Activated T-helper 1 cell treated with anti-CD3 and anti-CD28 coated beads, Interleukin-2, amount 50 U/mL, for 16 hours (primary cell): ENCODE measurements at places on chromosomes 3 and 15.

DNA sequence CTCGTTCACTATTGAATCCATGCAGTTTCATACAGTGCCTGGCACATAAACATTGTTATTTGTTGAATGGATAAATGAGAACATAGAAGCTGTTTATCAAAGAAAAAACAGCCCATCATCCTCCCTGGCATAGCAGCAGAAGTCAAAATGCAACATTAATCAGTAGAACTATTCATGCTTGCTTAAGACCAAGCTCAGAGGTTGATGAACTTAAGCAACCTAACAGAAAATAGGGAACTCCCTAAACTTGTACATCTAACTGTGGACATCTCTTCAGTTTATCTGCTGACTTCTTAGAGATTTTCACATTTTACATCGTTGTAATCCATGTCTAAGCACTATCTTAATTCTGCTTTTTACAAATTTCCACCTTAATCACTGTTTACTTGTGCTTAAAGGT lies 29.2 kb downstream of the SENP8 start:
- DNase-seq, result no peak

DNA sequence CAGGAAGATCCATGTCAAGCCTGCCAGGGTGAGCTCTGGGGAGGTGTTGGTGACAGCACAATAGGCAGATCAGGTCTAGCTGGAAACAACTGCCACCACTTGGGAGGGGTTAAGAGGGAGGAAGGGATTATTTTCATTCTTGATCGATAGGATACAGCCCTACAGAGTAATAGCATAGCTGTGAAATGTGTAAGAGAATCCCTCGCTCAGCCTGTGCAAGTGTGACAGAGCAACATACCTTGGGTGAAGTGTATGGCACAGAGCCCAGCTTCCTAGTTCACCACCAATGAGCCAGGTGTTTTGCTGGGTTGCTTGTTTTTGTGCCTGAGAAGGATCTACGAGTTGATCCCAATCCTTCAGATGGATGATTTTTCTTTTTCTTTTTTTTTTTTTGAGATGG lies 9.2 kb upstream of the DCUN1D1 start:
- no peak for DNase-seq

- no peak for DNase-seq
Measured at GRCh38 chr15:45185903-45186770, 1.6 kb downstream of the SHF start.

- DNase-seq, result no peak
Measured at GRCh38 chr3:56792193-56792592, 9.6 kb downstream of the ARHGEF3 start.

GRCh38 chr15:69486481-69487110 lies 34.0 kb downstream of the RPLP1 start:
- no peak for DNase-seq

GRCh38 chr15:29530966-29531365 lies 261.3 kb upstream of the NSMCE3 start:
- no peak for DNase-seq

DNA sequence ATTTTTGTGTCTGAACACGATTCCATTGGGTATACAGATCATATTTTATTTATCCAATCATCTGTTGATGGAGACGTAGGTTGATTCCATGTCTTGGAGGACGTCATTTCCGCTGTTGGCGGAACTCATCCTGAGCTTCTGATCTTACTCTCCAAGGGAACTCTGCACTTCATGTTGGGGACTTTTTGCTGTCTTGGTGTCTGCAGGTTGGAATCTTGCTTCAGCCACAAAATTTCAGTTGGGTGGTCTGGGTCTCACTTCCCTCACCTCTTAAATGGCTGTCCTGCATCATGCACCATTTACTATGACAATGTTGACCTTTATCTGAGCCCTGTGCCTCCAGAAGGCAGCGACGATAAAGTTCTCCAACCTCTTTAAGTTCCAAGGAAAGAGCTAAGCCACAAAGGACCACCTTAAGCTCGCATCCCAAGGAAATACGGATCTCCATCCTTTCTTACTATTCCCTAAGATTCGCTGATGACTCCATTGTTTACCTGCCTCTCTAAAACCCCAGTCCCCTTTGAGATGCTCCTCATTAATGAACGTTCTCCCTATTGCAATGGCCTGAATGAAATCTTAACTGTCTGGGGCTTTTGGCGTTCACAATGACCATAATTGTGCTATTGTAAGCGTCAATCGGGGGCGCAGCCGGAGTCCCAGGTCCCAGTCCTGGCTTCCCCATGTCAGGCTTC lies 23.1 kb upstream of the RNU6-1 start:
- no peak for DNase-seq

GRCh38 chr15:72889545-72889944 lies 106.0 kb upstream of the ADPGK start:
- no peak for DNase-seq

GRCh38 chr3:118817748-118818165 lies 216.9 kb downstream of the IGSF11 start:
- DNase-seq, result no peak

DNA sequence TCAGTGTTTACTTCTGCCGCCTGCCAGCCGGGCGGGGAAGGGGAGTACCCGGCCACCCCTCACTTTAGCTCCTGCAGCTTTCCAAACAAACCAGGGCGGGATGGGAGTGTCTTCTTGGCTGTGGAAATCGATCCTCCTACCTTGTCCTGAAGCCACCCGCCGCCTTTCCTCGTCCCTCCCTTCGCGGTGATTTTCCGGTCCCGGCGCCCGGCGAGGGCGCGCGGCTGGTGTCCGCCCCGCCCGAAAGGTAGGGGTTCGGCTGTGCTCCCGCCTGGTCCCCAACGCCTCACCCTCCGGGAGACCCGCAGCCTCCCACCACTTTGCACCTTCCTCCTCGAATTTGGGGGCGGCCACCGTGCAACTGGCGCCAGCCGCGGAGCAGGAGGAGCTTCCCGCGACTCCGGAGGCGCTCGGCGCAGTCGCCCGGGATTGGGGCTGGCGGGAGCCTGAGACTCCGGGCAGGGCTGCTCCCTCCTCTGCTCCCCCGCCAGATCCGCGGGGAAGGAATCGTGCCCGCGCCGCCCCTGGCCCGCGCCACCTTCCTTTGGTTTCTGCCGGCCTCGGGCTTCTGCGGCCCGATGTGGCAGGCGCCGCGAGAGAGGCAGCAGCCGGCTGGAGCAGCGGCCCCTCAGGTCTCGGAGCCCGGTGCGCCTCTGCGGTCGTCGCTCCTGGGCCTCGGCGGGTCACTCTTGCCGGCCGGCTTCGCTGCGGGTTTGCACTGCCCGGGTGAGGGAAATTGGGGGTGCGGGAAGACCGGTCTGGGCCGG lies 30.7 kb upstream of the ST3GAL6 start:
- DNase-seq, result no peak

- DNase-seq, result no peak
Measured at GRCh38 chr3:28940530-28940929, 340.3 kb upstream of the RBMS3 start.

DNA sequence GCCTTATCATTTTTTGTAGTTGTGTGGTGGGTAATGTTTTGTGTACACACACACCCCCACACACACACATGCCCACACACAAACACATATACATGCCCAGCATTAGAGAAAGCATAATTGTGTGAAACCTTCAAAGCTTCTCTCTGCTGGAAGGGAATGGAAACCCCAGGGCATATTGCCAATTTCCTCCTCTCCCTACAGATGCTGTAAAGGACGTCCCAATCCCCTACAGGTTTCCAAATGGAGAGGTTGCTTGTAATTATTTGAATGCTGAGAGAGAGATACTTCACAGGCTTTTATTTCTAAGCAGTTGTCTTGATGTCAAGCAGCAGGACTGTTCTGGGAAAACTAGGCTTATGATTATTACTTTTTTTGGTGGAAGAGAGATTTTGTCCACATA lies 23.0 kb upstream of the CCK start:
- DNase-seq, result no peak

GRCh38 chr3:52471371-52472238 lies 16.2 kb downstream of the NISCH start:
- DNase-seq, result no peak

GRCh38 chr15:29674661-29675533 lies 147.4 kb downstream of the TJP1 start:
- DNase-seq, result no peak

DNA sequence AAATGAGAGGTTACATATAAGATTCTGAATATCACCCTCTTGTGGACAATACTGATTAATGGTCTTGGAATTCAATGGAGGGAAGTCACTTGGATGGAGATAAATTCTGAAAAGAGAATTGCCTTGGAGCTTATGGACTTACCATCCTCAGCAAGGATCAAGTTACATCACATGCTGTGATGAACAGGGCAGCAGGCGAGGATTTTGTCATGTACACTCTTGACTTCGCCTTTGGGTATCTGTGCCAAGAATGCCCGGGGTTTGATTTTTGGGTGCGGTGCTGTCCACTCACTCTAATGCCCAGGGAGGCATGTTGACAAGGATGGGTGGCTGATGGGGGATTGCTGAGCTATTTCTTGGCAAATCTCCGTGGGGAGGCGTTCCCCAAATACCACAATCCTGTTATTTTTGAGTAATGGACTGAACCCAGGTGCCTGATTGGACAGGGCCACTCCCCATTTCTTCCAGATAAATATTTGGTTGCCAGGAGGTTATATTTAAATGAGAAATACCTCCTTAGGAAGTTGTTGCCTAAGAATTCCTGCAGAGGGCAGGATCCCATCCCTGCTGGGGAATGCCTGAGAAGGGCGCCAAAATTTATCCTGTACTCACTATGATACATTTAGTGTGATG lies 96.3 kb downstream of the TPRG1 start:
- DNase-seq, result no peak

DNA sequence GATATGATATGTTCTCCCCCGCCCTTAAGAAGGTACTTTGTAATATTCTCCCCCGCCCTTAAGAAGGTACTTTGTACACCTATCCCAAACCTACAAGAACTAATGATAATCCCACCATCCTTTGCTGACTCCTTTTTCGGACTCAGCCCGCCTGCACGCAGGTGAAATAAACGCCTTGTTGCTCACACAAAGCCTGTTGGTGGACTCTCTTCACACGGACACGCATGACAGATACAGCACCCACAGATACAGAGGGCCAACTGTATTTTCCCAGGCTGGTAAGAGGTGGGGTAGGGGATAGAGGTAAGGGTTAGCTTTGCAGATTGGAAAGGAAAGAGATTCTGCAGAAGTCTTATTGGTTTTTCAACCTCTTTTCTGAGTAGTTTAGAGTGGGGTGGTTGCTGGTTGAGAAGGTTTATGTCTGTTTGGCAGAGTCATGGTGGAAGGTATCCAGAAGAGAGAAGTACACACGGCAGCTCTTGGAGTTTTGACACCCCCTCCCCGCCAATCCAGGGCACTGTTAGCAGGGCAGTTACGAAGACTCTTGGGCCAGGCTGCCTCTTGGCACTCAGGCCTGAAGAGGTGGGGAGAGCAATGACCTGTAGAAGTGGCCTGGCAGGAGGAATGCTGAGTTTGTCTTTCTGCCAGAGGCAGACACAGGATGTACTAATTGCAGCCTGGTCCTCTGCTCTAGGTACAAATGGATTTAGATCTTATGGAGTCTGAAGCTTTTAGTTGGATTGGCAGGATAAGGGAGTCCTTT lies 36.0 kb upstream of the IDH2 start:
- DNase-seq, result no peak

DNA sequence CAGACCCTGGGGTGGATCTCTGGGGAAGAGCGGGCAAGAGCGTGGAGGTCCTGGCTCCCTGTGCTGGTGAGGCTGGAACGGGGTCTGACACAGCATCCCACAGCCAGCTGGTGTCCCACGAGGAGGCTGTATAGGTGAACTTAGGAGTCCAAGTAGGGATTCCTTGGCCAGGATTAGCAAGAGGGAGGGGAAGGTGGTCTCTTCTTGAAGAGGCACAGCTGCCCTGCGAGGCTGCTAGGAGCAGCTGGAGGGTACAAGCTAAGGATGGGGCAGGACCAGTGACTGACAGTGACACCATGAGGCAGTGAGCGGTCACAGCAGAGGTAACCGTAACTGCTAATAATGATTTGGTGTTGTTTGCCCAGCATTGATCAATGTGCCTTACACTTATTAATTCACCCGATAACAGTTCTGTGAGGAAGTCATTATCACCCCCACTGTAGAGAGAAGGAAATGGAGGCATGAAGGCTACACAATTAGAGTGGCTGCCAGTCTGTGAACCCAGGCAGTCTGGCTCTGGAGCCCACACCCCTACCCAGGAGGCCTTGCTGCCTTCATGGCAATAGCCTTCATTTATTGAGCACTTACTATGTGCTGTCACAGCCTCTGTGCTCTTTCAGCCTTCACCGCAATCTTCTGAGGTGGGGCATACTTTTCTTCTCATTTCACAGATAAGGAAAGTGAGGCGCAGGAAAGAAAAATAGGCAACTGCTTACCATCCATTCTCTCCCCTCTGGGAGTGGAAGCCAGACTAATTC lies 59.4 kb downstream of the TMEM44 start:
- no peak for DNase-seq
